ENCODE measurements at places on chromosomes 1 and 21.

DNA sequence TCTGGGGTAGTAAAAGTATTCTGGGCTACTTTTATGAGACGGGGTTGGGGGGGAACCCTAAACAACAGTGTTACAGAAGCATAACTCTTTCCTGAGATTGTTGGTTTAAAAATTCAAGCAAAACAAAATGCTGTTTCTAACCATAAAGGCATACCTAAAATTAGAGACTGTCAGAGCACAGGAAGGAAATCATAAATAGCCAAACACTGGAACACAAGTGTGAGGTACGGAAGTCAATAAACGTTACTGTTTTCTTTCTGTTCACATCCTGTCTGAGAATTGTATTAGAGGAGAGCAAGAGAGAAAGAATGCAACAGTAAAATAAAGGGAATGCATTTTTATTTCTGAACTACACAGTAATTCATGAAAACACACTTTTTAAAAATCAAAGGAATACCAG, 42.8 kb upstream of the IL12RB2 start:
- no peak for DNase-seq

DNA sequence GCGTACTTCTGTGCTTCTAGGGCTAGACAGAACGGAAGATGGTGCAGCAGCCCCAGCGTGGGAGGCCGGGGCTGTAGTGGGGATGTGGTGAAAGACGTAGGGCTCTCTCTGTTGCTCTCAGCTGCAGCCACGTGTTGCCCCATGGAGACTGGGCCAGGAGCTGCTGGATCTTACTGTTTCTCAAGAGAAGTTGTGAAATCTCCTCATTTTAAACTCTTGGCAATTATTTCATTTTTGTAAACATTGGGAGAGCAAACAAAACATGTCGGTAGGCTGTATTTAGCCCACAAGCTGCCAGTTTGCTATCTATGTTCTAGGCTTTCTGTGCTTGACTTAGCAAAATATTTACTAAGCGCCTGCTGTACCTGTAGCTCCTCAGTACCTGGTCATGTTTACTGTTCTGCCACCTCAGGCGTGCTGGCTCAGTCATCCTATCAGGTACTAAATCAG, 15.9 kb upstream of the ELOA start:
- DNase-seq = peak; percentile 90

GRCh38 chr1:244552336-244552735, 91.3 kb downstream of the CATSPERE start:
- DNase-seq = no peak

GRCh38 chr1:34412598-34413370, 236.1 kb downstream of the C1orf94 start:
- no peak for DNase-seq

- DNase-seq = peak; percentile 60
These were observed 94.9 kb downstream of the MRPL39 start for GRCh38 chr21:25512095-25513081.

DNA sequence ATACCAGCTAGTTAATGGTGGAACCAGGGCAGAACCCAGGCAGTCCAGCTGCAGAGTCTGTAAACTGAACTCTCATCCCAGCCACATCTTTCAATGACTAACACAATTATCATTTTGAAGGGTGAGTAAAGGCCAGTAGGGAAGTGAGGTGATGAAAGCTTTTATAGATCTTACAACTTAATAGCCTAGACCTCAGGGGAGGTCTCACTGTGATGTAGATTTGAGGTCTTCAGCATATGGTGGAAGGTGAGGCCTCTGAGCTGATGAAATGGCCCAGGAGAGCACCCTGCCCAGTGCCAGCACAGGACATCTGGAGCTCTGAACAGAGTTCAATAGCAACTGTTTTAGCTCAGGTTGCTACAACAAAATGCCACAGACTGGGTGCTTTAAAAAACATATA, 44.8 kb upstream of the POU2F1 start:
- no peak for DNase-seq

GRCh38 chr1:11780380-11781147, 18.6 kb downstream of the C1orf167 start:
- DNase-seq = no peak

- no peak for DNase-seq
These were observed 13.8 kb downstream of the TMEM51 start for GRCh38 chr1:15167386-15167785.

DNA sequence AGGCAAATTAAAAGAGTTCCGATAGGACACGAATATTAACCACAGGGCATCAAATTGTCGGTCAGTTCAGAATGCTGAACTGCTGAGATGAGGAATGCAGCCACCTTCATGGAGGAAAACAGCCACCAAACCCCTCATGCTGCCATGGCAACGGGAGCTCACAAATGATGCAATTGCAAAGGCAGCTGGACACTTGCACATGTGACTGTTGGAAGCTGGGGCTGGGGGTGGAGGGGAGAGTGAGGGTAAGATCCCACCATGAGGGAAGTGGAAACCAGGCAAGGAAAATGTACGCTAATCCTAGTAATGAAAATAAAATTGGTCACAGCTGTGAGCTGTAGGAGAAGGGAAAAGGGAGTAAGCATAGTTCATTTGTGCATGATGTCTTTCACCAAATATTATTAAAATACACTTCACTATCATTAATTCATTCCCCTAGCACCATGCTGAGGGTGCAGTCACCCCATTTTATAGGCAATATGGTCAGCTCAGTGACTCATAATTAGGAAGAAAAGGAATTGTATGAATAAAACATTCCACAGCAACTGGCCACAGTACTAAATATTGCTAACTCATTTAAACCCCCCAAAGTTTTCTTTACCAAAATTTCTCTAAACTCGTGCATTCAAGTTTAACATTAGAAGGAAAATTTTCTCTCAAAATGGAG, 15.3 kb downstream of the BECN2 start:
- DNase-seq = no peak

GRCh38 chr1:31354283-31354682, 18.6 kb downstream of the FABP3 start:
- no peak for DNase-seq

GRCh38 chr1:222404710-222405109, 143.2 kb downstream of the HHIPL2 start:
- DNase-seq = no peak

DNA sequence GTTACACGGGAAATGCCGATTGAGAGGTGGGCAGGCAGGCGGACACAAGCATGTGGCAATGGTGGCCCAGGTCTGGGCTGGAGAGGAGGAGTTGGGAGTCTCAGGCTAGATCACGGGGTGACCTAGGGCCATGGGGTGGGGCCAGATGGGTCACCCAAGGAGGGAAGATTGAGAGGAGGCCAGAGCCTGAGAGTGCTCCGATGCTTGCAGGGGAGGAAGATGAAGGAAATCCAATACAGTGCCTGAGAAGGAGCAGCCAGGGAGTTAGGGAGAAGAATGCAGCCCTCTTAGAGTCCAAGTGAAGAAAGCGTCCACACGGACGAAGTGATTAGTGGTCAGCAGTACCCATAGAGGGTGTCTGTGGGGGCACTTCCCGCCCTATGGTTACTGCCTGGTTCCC, 61.4 kb upstream of the FAM3B start:
- DNase-seq = no peak

- DNase-seq = no peak
These were observed 68.5 kb downstream of the OBSCN start for GRCh38 chr1:228276174-228276831.

DNA sequence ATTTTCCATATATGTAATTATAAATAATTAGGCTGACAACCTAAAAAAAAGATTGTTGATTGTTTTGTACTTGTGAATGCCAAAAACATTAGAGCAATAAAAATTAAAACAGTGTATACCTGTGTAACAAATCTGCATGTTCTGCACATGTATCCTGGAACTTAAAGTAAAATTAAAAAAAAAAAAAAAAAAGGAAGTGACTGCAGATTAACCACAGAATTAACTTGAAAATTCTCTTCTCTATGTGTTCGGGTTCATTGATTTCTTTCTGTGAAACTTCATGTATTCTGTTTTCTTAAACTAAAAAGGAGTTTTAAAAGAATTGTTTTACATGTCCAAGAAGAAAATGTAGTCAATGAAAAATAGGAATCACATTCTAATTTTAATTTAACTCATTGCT, 95.7 kb downstream of the FASLG start:
- DNase-seq = no peak

GRCh38 chr1:44275991-44276405, 62.7 kb downstream of the DMAP1 start:
- DNase-seq = peak; percentile 59

GRCh38 chr1:8407652-8408051, 89.7 kb downstream of the SLC45A1 start:
- no peak for DNase-seq

GRCh38 chr21:43362321-43362791, 64.6 kb downstream of the SIK1 start:
- peak; percentile 76 for DNase-seq

GRCh38 chr1:18464665-18465050, 16.1 kb upstream of the KLHDC7A start:
- no peak for DNase-seq

GRCh38 chr1:117821774-117822482, 107.5 kb downstream of the GDAP2 start:
- no peak for DNase-seq

GRCh38 chr1:235317168-235317567, 10.8 kb downstream of the ARID4B start:
- peak; percentile 52 for DNase-seq

DNA sequence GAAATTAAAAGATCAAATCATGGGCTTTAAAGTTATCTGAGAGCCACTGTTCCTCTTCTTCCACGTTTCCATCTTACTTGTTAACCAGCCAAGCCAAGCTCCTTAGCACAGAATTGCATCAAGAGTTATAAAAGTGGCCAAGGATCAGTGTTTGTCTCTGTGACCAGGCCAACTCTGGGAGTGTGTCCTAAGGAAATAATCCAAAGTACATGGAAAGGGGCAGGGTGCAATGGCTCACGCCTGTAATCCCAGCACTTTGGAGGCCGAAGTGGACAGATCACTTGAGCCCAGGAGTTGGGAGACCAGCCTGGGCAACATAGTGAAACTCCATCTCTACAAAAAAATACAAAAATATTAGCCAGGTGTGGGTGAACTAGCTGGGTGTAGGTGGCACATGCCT, 10.0 kb upstream of the MPZL1 start:
- DNase-seq = no peak

- DNase-seq = no peak
These were observed 99.4 kb upstream of the SPATA6 start for GRCh38 chr1:48571303-48571987.

- no peak for DNase-seq
These were observed 25.3 kb downstream of the CNIH4 start for GRCh38 chr1:224381880-224382548.

DNA sequence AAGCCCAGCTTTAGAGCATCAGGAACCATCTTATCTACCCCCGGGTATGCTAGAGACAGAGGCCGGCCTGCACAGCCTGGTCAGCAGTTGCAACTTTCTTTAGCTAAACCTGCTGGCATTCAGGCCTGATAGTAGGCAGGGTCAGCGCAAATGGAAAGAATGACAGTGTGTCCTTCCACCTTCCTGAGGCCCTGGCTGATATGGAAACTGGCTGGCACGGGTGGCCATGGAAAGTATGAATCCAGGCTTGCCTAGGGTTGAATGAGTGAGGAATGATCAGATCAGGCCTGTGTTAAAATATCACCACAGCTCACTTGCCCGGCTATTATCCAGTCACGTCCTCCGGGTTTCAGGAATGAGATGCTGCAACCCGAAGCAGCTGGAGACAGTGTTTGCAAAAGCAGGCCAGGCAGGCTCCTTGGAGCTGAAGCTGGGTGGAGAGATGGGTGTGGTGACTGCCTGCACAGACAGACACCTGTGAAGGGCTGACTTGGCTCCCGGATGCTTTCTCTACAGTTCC, 34.7 kb downstream of the RCAN1 start:
- no peak for DNase-seq

- DNase-seq = no peak
These were observed 53.4 kb upstream of the COX20 start for GRCh38 chr1:244782056-244782455.

DNA sequence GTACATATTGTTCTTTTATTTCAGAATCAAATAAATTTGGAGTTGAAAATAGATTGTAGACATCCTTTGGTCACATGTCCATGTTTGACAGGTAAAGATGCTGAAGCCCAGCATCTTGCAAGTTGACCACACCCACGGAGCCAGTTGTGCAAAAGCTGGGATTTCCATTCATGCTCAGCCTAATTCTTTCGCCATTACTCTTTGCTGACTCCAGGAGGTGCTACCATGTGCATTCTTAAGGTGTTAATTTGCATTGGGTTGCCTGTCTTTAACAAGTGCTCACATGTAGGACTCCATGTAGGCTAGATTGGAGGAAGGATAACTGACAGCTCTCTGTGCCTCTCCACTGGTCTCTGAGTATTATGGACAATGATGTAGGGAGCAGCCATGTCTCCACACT, 660.7 kb downstream of the LMO4 start:
- DNase-seq = peak; percentile 4

- peak; percentile 32 for DNase-seq
These were observed 53.3 kb downstream of the TOR1AIP2 start for GRCh38 chr1:179824265-179824664.

DNA sequence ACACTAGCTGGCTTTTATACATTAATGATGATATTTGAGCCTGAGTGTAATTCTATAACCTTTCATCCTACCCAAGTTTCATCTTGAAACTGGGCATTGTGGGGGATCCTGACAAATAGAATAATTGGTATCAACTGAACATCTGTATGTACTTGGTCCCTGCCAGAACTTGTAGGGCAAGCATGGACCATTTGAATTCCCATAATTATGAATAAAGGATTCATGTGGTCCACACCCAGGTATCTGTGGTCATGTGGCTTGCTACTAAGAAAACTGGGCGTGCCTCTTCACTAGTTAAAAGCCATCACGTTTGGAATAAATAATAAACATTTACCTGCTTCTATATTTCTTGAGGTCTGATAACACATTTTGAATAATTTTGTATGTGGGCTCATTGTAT, 20.6 kb upstream of the VTCN1 start:
- DNase-seq = no peak

DNA sequence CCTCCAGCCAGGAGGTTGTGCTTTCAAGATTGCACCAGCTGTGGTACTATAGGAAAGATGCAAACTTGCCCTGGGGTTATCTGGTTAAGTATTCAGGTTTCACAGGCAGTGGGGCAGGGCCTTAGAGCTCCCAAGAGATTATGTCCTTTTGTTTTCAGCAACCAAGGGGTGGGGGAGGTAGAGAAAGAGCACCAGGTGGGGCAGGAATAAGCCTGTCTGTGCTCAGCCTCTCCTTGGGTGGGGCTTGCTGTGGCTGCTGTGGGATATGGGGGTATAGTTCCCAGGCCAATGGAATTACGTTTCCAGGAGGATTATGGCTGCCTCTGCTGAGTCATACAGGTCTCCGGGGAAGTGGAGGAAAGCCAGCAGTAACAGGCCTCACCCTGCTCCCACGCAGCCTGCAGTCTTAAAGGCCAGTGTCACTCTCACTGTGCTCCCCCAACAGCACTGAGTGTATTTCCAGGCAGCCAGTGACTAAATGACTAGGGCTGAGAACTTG, 508.6 kb downstream of the RWDD3 start:
- DNase-seq = no peak

- DNase-seq = no peak
These were observed 238.9 kb upstream of the PRMT6 start for GRCh38 chr1:106817575-106817974.
